Purkinje cell (primary cell): ENCODE measurements at places on chromosomes 13 and 19. TPM values are rescaled to one million over a fixed set of nuclear protein-coding genes. Genes with fewer than 3 reads are reported as not detected.

Gene GSX1
- not detected in 2 replicates for polyA plus RNA-seq

Gene ATP1A3
- 128 and 179 TPM in 2 replicates for polyA plus RNA-seq

Gene ADPRHL1
- polyA plus RNA-seq = 6.3 and 9.8 TPM in 2 replicates

Gene ZNF565
- 0.69 and 5.6 TPM in 2 replicates for polyA plus RNA-seq

Gene FKRP
- 9.0 and 9.2 TPM in 2 replicates for polyA plus RNA-seq

Gene SERP2
- polyA plus RNA-seq = 114 and 119 TPM in 2 replicates
